HepG2 (cell line): ENCODE measurements at places on chromosomes 5 and 9. TPM values are rescaled to one million over a fixed set of nuclear protein-coding genes. Genes with fewer than 3 reads are reported as not detected.

GRCh38 chr5:154647114-154647760 is 107.9 kb upstream of the LARP1 start:
- peak; percentile 83 for DNase-seq

- DNase-seq = no peak
Measured at GRCh38 chr5:178429491-178430185, 160.6 kb downstream of the COL23A1 start.

The NR2F1 gene
- 14.0 and 17.1 TPM in 2 replicates for total RNA-seq

The OR1J2 gene
- total RNA-seq = not detected in 2 replicates

The HAND1 gene
- not detected in 2 replicates for total RNA-seq

The TAF1L gene
- total RNA-seq = not detected in 2 replicates
